ENCODE measurements at places on chromosomes 6 and 20. TPM values are rescaled to one million over a fixed set of nuclear protein-coding genes. Genes with fewer than 3 reads are reported as not detected.

DNA sequence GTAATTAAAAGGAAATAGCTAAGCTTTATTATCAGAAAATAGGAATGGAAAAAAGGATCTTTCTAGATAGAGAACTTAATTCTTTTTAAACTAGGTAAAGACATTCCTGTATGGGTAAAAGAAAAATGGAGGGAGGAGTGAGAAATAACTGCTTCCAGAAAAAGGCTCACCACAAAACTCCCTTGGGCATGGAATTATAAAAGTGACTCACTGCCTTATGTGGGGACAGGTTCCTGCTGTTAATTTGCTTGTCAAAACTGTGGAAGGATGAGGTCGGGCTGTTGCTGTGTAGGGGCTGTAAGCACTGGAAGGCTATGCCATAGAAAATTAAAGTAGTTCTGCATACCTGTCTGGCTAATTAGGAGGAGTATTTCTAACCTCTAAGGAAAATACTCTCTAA, 158.7 kb downstream of the UBE3D start:
- H3K36me3 ChIP-seq, result no peaks in the 10 kb centered on the region
- H3K4me3 ChIP-seq, result no peak overlapping the region
- no peaks in the 10 kb centered on the region for H3K27me3 ChIP-seq

DNA sequence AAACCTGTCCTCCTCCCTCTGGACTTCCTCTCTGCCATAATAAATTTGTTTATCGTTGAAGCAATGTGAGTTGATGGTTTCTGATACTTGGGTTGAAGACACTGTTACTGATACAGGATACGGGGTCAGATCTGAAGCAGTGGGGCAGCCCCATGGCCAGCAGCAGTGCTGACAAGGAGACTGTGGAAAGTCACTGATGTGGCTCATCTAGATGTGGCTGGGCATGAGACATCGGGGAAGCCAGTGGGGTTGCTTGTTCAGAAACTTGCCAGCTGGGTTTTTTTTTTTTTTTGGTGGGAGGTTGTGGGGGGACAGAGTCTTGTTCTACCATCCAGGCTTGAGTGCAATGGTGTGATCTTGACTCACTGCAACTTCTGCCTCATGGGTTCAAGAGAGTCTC, 2.6 kb upstream of the BPI start:
- H3K36me3 ChIP-seq, result no peaks in the 10 kb centered on the region
- no peak overlapping the region for H3K27ac ChIP-seq
- H3K27me3 ChIP-seq, result no peaks in the 10 kb centered on the region

DNA sequence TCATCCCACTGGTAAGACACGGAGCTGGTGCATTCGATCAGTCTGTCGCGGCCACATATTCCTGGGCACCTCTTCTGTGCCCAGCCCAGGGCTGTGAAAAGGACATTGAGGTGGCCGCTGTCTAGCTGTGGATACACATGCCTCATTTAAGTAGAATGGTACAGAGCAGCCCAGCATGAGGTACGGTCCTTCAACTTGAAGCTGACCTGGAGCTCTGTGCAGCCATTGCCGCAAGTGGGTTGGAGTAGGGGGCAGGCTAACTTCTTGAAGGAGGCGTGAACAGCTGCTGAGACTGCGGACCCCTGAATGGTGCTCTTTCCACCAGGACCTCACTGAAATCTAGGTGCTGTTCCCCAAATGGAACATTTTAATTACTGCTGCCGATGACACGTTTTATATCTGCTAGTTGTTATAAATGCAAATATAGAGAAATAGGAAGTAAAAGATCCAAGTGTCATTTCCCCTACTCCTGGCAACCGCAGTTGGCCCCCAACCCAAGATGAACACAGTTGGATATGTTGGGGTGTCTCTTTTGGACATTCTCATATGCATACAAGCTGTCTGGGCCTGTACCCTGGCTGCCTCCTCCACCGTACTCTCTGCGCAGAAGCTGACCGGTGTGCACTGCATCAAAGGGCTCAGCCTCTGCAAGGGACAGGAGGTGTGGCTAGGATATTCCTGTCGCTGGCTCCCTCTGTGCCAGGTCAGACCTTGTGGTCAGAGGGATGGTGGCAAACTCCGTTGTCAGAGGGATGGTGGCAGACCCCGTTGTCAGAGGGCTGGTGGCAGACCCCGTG, 86.1 kb downstream of the CDC5L start:
- H3K27ac ChIP-seq, result no peak overlapping the region

DNA sequence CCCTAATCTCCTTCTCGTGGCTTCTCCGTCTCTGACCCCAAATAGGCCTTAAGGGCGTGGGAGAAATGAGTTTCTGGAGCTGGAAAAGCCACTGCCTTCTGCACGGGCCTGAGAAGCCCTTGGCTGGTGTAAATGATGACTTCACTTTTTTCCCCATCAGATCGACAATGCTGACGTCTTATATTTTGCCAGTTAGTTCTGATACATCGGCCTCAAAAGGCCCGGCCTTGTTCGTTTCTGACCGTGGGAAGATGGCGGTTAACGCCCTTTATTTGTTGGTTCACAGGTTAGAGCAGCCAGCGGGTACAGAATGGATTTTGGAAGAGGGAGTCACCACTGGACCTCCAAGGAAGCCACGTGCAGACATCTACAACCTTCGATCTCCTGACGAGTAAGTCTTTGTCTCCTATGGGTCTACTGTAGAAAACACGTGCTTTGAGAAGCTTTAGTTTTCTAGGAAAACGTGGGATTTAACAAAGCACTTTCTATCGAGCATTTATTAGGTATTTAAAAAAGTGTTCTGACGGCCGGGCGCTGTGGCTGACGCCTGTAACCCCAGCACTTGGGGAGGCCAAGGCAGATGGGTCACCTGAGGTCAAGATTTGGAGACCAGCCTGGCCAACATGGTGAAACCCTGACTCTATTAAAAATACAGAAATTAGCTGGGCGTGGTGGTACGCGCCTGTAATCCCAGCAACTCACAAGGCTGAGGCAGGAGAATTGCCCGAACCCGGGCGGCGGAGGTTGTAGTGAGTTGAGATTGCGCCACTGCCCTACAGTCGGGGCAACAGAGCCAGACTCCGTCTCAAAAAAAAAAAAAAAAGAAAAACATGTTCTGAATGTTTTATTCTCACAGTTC, 1.2 kb upstream of the ZNFX1 start:
- peaks cover 58% of the 10 kb centered on the region for H3K36me3 ChIP-seq
- no peaks in the 10 kb centered on the region for H3K27me3 ChIP-seq
- H3K4me3 ChIP-seq, result peak overlapping the region; percentile 89

GRCh38 chr20:63074182-63074581, 67.4 kb upstream of the BHLHE23 start:
- no peaks in the 10 kb centered on the region for H3K4me1 ChIP-seq
- peaks cover 23% of the 10 kb centered on the region for H3K27me3 ChIP-seq
- no peaks in the 10 kb centered on the region for H3K36me3 ChIP-seq
- no peak overlapping the region for H3K4me3 ChIP-seq
- no peak for DNase-seq
- no peak overlapping the region for H3K27ac ChIP-seq

GRCh38 chr6:116392132-116393013, 21.6 kb downstream of the DSE start:
- peaks cover 19% of the 10 kb centered on the region for H3K4me1 ChIP-seq
- no peaks in the 10 kb centered on the region for H3K27me3 ChIP-seq
- DNase-seq, result peak; percentile 33
- H3K4me3 ChIP-seq, result no peak overlapping the region
- H3K27ac ChIP-seq, result no peak overlapping the region

The KCNG1 gene
- 61.5 TPM for total RNA-seq

DNA sequence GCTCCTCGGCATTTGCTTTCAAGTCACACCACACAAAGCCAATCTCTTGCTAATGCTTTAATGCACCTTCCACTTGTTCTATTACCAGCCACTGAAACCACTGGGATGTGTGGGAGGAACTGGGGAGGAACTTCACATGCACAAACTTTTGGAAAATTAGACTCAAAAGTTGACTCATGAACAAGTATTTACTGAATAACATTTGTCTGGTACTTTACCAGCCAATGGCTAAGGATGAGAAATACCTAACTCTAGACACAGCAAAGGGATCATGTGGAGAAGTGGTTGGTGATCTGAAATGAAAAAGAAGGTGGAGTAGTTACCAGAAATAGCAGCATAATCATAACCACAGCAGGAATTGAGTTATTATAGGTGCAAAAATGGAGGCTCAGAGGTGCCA, 554.0 kb upstream of the NOX3 start:
- H3K4me1 ChIP-seq, result no peaks in the 10 kb centered on the region
- H3K27ac ChIP-seq, result no peak overlapping the region
- DNase-seq, result no peak
- H3K36me3 ChIP-seq, result no peaks in the 10 kb centered on the region
- H3K4me3 ChIP-seq, result no peak overlapping the region

The SLC17A9 gene
- not detected for total RNA-seq

- H3K27ac ChIP-seq, result no peak overlapping the region
- no peaks in the 10 kb centered on the region for H3K36me3 ChIP-seq
- H3K27me3 ChIP-seq, result peaks cover 7% of the 10 kb centered on the region
- DNase-seq, result no peak
These were observed 125.3 kb downstream of the GRM1 start for GRCh38 chr6:146154197-146154596.

DNA sequence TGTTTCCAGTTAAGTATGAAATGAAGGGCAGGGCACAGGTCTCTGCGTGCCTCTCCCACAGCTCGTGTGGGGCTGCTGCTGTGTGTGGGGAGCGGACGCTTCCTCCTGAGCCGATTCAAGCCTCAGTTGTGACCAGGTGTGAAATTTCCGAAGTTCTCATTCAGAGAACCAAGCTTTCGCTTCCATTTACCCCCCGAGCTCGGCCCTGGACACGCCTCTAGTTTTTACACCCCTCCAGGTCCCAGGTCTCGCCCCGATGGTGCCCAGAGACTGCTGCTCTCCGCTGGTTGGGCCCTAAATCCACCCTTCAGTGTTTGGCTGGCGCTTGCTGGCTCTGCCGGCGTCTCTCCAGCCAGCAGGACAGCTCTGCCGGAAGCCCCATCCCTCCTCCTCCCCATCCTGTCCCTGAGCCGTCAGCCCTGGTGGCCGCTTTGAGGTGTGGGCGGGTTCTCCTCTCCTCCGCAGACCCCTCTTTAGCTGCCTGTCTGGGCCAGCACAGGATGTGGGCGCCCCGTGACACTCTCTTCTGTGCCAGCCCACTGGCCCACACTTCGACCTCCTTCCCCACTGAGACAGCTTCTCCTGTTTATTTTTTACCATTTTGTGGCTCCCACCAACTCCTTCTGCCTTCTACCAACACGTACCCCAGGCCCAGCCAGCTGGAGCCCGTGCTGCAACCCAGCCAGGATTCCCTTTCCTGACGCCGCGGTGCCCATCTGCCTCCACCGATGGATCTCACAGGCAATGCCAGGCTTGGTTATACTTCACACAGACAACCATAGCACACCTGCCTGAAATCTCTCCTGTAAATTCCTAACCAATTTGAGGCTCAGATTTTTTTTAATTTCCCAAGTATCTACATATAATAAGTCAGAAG, 142.8 kb downstream of the DLL1 start:
- no peak overlapping the region for H3K27ac ChIP-seq
- peaks cover 10% of the 10 kb centered on the region for H3K4me1 ChIP-seq
- no peaks in the 10 kb centered on the region for H3K36me3 ChIP-seq
- no peak for DNase-seq

- no peak overlapping the region for H3K27ac ChIP-seq
- no peak overlapping the region for H3K4me3 ChIP-seq
- H3K4me1 ChIP-seq, result peaks cover 11% of the 10 kb centered on the region
- peak; percentile 92 for DNase-seq
These were observed 485.3 kb upstream of the BTBD3 start for GRCh38 chr20:11432407-11432806.

The CYP21A2 gene
- total RNA-seq, result not detected

DNA sequence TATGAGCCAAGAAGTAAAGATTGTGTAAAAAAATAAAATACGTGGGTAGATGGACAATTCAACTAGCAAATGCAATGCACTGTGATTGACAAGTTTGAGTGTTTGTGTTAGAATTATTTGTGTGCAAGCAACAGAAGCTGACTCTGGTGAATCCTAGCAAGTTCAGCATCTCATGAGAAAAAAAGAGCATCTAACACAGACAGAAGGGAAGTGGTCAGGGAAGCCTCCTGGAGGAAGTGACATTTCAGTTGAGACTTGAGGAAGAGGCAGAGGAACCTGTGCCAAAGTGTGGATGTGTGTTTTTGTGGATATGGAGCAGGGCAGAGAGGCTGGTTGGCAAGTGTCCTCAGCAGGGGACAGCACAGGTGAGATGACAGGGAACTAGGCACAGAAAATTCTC, 248.7 kb downstream of the ZNF217 start:
- no peak overlapping the region for H3K27ac ChIP-seq
- H3K4me3 ChIP-seq, result no peak overlapping the region
- no peaks in the 10 kb centered on the region for H3K36me3 ChIP-seq
- no peaks in the 10 kb centered on the region for H3K4me1 ChIP-seq
- DNase-seq, result no peak
- H3K27me3 ChIP-seq, result peaks cover 47% of the 10 kb centered on the region

The TFAP2A gene
- 29.4 TPM for total RNA-seq

DNA sequence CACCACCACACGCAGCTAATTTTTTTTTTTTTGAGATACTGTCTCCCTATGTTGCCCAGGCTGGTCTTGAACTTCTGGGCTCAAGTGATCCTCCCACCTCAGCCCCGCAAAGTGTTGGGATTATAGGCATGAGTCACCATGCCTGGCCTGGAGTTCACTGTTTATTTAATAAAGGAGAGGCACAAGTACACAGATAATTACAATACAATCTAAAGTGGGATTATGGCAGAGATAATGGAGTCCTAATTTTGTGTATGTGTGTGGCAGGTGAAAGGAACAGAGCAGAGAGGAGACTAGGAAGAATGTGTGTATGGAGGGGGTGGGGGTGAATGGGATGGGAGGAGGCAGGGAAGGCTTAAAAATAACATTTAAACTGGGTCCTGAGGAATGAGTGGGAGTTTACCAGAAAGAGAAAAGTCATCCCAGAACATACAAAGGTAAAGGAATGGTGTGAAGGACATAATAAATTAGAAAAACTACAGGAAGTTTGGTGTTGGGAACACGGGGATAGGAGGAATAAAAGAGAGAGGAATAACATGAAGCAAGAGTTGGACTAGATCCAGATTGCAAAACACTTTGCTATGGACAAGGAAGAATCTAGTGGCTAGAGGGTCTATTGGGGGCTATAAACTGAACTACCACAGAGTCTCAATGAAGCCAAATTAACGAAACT, 4.4 kb downstream of the NCOA5 start:
- no peaks in the 10 kb centered on the region for H3K27me3 ChIP-seq
- no peak overlapping the region for H3K4me3 ChIP-seq

The AGER gene
- total RNA-seq, result 5.0 TPM

- H3K27ac ChIP-seq, result no peak overlapping the region
- DNase-seq, result no peak
- no peak overlapping the region for H3K4me3 ChIP-seq
- H3K4me1 ChIP-seq, result peaks cover 10% of the 10 kb centered on the region
- no peaks in the 10 kb centered on the region for H3K27me3 ChIP-seq
- no peaks in the 10 kb centered on the region for H3K36me3 ChIP-seq
These were observed 47.9 kb upstream of the EPB41L1 start for GRCh38 chr20:36106606-36107005.

DNA sequence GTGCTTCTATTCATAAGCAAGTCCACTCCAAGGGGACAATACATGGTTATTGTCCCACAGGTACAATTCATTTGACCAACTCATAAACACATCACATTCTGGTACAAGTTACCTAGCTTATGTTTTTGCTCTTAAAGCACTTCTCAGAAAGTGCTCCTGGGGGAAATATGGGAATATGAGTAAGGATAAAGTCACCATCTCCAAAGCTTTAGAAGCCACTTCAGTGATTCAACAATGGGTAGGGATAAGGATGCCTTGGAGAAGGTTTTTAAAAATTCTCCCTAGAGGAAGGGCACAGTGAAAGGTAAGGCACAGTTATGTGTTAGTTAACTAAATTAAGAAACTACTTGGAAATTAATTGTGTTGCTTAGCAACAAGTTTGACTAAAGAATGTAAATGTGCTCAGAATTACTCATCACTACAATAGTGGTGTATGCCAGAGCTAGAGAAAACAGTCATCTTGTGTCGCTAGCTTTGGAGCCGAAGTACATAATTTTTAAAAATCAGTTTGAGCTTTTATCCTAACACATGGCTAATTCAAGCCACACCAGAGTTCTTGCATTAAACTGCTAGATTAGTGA, 39.5 kb upstream of the LAMP5 start:
- H3K4me1 ChIP-seq, result peaks cover 8% of the 10 kb centered on the region
- H3K36me3 ChIP-seq, result no peaks in the 10 kb centered on the region
